AG08396 (cell line): ENCODE measurements at places on chromosomes 4 and X.

GRCh38 chrX:37779857-37780256, at the start of gene CYBB:
TSS of gene CYBB (plus strand) at chrX:37780059. CDS start at chrX:37780078, 19 bp downstream.
- DNase-seq = no peak

DNA sequence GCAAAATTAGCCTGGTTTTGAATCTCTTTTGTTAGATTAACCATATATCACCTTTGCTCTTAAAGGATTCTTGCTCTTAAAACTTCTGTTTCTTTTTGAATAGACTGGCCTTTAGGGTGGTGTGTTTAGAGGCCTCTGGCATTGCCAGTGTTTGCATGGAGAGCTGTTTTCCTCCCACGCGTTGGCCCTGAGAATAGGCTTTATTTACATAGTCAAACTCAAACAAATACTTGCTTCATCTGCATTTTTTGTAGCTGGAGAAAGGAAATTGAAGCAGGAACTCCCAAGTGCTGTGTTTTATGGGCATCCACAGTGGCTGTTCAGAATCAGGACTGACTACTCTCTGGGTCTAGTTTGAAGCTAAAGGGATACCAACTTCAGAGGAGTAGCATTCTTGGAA, 2.7 kb downstream of the SHROOM2 start:
- DNase-seq = no peak

DNA sequence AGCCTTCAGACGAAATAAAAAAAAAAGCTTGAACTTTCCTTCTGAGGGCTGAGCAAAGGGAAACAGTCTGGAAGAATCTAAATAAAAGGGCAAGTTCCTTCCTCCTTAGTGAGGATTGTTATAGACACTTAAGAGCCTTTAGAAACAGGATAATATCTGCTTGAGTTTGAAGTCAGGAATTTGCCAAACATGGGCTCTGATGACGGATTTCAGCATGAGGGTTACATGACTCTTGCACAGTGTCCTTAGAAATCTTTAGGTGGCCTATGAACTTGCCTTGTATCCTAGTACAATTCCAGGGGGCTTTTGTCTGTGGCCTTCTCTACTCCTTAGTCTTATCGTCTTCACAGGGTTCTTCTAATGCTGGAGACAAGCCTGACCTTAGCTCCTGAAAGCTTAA, 94.1 kb downstream of the RLIM start:
- DNase-seq = no peak

- DNase-seq = no peak
These were observed 46.7 kb upstream of the MXRA5 start for GRCh38 chrX:3393178-3393577.

DNA sequence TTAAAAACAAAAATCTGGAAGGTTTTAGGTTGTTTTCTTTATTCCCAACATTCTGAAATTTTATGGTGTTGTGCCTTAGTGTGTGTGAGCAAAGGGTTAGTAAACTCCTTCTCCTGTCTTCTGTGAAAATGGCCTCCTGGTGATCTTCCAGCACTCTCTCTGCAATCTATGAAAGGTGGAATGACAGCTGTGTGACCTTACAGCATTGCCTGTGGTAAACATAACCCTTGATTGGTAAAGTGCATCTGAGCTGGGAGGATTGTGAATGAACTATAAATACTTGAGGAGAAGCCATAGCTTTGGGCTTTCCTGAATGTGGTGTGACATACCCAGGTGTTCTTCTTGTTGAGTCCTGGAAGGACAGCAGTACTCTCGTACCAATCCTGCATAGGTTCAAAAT, 10.0 kb downstream of the ART3 start:
- DNase-seq = no peak

DNA sequence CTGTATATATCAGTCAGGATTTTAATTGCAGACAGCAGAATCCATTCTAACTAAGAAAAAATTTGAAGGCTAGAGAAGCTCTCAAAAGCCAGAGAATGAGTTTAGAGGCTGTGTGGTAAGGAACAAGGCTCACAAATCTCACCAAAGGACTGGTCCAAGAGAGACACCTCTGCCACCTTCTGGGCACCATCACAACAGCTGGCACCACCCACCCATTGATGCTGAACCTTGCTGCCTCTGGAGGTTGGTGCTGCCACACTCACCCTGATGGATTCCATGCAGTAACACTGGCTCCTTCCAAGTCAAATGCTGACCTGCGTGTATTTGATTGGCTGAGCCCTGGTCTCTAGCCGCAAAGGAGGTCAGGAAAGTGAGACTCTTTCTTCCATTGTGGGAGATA, 100.8 kb downstream of the BEND2 start:
- no peak for DNase-seq

DNA sequence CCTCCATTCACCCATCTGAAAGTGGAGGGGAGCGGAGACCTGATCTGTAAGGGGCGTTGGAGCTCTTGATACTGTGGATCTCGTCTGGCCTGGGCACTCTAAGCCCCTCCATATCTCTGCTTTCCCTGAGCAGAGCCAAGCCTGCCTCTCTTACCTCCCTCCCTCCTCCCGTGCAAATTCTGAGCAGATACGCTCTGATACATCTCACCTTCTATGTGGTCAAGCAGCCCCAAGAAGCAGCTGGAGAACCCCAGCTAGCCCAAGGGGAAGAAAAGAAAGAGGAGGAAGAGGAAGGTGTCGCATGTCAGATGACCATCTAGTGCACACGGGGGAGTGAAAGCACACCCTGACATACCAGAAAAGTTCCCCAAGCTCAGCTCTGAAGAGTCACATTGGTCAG, 1.9 kb upstream of the DGAT2L6 start:
- no peak for DNase-seq

DNA sequence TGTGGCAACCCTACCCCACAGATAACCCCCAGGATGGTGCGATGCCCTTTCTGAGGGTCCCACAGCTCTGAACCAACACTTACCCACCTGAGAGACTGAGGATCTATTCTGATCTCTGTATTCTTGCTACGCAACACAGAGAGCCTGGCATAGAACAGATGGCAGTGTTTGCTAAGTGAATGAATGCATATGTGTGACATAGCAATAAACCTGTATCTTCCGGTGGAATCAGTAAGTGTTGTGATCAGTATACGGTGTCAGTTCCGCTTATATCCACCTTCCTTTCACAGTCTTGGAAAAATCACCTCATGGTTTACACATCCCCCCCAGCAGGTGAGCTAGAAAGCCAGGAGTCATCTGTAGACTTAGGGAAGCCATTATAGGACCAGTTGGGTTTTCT, 5.9 kb upstream of the HSD17B10 start:
- DNase-seq = no peak

DNA sequence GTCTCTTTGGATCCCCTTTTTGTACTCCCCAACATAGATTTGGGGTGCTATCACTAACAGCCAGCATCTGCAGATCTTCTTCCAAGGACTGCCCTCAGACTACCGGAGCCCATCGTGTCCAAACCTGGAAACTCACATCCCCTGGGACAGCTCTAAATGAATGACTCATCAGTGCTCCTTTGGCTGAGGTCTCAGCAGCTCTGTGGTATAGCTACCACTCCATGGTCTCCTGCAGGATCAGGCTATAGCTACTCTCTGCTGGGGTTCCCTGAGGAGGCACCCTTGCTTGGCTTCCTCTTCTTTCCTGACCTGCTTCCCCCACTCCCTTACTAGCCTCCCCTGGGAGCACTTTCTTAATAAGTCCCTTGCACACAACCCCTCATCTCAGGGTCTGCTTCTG, 97.5 kb upstream of the PRPS2 start:
- DNase-seq = no peak

DNA sequence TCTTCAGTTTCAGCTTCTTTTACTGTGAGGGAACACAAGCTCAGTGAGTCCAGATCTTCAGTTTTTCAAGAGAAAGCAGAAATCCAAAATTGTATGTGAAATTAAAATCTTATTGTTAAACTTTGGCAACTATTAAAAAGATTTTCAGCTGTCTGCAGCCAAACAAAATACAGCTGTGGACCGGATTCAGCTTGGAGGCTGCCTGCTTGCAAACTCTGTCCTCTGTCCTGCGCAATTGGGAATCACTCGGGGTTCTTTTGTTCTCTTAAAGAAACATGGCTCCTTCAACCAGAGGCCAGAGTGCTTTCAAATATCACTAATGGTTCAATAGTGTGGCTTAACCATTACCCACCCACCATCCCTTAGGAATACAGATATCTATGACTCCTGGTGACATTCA, 201.2 kb downstream of the CHIC2 start:
- no peak for DNase-seq

DNA sequence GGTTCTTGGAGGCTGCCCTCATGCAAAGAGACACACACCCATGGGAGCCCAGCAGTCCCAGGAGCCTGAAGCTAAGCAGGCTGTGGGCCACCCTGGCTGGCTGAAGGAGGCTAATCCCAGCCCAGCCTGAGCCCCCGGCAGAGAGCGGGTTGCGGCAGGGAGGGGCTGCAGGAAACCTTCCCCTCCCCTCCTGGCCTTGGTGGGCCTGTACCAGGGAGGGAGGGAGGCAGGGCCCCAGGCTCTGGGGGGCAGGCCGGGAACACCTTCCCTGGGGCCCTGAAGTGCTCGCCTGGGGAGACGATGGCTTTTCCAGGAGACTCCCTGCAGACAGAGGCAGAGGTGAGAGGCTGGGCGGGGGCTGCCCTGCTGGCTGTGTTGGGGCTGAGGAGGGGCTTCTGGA, 3.7 kb downstream of the BGN start:
- DNase-seq = no peak

DNA sequence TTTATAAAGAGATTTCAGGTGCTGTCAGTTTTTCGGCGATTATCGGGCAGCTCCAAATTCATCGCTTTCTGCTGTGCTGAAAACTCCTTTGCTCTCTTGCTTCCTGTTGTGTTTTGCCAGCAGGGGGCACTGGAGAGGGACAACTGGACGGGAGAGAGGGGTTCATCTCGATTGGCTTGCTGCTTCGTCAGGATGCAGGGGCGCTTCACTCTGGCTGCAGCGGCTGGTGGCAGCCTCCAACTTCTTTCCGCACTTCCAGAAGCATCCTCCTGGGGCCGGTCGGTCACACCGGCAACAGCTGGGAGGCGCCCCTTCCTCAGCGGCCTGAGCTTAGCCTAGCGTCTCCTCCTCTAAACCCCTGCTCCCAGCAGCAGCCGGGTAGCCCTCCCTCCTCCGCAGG, 29.5 kb downstream of the MSL3 start:
- DNase-seq = peak; percentile 16

DNA sequence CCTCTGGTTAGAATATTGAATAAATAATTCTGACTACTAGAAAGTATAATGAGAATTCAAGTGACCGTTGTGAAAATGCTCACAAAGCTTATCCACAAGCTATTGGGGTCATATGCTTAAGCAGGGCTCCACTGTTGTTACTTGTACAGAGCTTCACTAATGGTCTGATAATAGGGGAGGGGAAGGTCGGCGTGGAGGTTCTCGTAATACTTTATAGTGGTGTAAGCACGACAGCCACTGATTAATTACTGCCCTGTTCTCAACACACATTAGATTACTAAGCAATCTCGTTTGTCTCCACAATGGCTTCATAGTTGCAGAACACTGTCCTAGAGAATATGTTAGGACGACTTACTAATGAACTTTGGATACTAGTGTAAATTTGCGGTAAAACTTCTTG, 11.6 kb downstream of the UNC5C start:
- no peak for DNase-seq

DNA sequence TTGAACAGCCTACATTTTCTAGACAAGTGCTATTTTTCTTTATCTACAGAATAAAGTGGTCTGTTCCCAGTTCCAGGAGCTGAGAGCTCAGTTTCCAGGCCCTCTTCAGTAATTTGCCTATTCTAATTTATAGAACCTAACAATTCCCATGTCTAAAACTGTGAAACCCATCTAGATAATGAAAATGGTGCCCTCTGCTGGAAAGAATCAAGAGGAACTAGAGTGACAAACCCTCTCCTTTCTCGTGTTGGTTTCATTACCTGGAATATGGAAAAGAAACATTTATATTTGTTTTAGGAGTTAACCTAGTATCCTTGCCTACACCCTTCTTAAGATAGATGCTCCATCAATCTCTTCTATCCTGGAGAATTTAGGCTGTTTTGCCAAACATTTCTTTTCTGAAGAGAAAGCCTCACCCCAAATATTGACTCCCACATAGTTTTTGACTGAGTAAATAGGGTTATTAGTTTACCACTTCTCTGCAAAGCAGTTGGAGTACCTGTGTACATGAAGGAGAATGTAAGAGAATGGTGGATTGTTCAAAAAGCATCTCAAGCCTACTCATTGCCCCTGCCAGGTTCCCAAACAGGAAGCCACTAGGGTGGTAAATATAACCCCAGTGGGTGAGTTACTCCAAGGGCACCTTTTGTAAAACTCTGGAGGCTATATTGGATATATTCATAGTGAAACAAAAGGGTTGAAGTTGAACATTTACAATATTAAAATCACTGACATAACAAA, 121.6 kb downstream of the RASL11B start:
- DNase-seq = peak; percentile 55

DNA sequence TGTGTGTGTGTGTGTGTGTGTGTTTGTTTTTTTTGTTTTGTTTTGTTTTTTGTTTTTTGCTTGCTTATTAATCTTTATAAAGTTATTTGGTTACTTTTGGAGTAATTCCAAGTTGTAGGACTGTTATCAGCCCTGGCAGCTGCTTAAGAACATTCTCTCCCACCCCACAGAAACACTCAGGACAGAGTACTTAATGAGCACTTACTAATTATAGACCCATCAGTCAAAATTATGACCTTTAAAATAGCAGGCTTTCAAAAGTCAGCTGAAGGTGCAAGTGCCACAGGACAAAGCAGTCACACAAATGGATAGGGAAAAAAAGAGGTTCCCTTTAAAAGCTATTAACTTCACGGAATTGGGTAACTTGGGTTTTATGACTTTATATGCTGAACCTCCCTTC, 69.0 kb downstream of the BEND2 start:
- no peak for DNase-seq

DNA sequence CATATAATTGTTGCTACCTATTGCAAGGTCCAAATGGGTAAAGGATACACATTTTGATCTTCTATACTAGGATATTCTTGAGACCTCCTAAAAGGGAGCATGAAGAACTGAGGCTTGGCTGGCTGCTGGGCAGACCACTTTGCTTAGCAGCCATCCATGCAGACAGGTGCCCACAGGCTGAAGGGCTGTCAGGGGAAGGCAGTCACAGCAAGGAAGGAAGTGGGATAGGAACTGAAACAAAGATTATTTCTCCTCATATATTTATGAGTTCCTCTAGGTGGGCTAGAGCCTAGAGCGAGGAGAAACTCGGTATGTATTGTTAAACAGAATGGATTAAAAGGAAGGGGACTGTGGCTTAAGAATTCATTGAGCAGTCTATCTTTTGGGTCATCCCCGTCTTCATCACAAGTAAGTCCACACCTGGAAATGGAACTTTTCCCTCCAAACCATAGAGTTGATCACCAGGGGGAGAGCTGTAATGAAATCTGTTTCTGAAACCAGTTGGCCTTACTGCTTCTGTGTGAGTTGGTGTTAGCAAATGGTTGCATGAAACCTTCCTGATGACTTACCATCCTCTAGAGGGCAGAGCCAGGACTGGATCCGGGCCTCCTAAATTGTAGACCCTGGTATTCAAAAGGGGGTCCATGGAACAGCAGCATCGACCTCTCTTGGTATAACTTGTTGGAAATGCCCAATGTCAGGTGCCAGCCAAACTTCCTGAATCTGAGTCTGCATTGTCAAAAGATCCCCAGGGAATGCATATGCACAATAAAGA, 42.3 kb downstream of the AFF2 start:
- DNase-seq = no peak

- no peak for DNase-seq
These were observed 53.8 kb downstream of the SYNPO2 start for GRCh38 chr4:118942465-118942864.

GRCh38 chrX:120768681-120769080, 107.0 kb downstream of the CT47B1 start:
- no peak for DNase-seq
